IPS-NIHi11 (cell line): ENCODE measurements at places on chromosomes 3 and 15.

DNA sequence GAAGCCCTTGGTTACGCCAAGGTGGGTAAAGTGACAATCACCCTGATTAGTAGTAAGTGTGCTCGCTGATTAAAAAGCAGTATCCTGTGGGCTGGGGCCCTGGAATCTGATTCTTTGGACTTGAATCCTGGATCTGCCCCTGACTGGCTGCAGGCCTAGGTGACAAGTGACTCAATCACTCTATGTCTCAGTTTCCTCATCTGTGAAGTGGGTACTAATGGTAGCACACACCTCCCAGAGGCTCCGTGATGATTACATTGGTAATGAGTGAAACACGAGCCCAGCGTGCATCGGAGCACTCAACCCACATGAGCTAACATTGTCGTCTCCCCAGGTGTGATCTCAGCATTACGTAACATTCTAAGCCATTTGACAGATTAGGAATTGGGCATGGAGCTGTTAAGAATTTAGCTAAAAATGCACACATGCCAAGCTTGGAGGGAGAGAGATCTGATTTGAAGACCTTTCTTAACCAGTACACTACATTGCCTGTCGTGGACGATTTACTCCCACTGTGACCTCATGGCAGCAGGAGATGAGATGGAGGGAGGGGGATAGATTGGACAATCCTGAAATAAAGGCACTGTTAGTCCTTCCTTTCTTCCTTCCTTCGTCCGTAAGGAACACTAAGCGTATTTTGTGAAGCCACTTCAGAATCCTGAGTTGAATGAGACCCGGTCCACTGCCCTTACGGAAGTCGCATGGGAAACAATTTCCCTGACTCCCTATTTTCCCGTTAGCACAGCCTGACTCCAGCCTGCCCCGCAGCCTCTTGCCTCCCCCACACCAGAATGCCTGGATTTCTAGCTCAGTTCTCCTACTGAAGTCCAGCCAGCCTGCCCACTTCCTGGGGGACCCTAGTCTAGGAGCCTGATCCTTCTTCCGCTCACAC is 32.1 kb downstream of the MGLL start:
- DNase-seq = no peak

GRCh38 chr15:89740137-89740536 is 10.9 kb downstream of the MESP1 start:
- DNase-seq = peak; percentile 86

- no peak for DNase-seq
These were observed 114.2 kb downstream of the CNTN3 start for GRCh38 chr3:74500257-74500656.

GRCh38 chr3:190305406-190305805 is 16.8 kb downstream of the CLDN1 start:
- DNase-seq = no peak

DNA sequence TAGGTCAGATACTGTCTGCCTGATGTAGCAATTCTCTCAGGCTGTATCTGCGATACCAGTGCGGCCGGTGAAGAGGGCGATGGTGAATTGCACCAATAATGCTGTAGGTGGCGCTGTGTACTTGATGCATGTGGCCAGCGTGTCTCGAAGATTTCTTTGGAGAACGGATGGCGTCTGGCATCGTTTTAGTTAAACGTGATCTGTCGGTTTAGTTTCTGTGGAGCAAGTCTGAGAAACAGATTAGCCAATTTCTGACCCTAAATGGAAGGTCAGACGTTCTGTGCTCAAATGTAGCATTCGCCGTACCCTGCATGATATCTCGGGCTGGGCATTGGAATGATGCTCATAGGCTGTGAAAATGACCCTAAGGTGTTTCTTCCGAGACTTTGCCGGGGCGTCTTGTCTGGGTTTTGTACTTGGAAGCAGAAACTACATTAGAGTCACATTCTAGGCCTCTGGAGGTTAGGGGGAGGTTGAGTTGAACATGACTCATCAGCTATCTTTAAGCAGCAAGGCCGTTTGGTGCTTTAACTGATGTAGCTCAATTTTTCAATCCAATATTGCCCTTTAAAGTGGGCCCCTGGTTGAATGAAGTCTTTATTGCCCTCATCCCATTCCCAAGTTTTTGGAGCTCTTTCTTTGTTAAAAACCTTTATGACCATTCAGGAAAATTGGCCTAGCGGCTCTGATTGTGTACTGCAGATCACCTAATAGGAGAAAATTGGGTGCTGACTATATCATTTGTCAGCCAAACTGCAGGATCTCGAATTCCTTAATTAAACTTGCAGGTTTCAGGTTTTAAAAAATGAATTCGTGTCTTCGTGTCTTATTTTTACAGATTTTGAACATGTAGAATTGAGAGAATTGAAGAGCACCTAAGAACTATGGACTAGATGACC is 80.0 kb downstream of the SQOR start:
- peak; percentile 52 for DNase-seq
